ENCODE measurements at places on chromosomes 1 and 21.

DNA sequence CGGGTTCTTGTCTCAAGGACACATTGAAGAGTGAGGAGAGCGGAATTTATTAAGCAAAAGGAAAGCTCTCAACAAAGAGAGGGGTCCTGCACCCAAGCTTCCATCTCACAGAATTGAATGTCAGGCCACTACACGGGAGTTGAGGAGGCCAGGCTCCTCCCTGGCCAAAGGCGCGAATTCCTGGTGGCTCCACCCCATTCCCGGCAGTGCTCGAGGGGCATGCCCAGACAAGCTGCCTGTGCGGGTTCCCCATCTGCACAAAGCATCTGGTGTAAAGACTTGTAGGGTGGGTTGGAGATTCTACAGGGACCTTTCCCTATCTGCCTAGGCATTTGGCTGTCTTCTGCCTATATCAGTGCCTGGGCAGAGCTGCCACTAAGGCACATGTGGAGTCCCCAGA is 648.5 kb upstream of the PKN2 start:
- no peak for DNase-seq

GRCh38 chr1:82086739-82087138 is 286.0 kb downstream of the ADGRL2 start:
- no peak for DNase-seq

GRCh38 chr1:232844791-232845190 is 39.6 kb downstream of the MAP10 start:
- no peak for DNase-seq

- DNase-seq, result no peak
These were observed 2.0 kb downstream of the KDM4A start for GRCh38 chr1:43651902-43652301.

- DNase-seq, result no peak
These were observed 261.7 kb downstream of the MATN1 start for GRCh38 chr1:30461640-30462039.

GRCh38 chr21:43971201-43971991 is 40.7 kb upstream of the TRAPPC10 start:
- DNase-seq, result no peak

DNA sequence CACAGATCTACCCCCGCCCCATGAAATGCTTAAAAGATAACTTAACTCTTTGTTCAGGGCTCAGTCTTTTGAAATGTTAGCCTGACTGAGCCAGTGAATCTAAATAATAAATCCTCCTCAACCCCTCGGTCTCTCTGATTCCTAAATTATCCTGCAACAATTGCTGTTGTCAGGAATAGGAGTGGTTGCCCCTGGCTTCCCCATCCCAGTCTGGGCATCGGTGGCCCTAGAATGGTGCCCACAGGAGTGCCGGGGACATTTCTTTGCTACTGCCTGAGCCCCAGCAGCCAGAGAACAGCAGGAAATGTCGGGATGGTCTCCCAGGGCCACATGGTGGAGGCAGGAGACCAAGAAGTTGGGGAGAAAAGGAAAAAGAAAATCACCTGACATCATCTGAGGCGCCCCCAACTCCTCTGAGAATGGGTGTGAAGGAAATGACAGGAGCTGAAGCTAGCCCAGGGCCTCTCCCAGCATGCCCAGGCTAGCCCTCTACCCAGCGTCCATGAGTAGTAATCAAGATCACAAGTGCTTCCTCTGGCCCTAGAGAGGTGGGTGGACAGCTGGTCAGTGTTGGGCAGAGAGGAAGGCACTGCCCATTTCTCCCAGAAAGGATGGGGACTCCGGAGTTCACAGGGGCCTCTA is 1.6 kb downstream of the PADI4 start:
- no peak for DNase-seq

DNA sequence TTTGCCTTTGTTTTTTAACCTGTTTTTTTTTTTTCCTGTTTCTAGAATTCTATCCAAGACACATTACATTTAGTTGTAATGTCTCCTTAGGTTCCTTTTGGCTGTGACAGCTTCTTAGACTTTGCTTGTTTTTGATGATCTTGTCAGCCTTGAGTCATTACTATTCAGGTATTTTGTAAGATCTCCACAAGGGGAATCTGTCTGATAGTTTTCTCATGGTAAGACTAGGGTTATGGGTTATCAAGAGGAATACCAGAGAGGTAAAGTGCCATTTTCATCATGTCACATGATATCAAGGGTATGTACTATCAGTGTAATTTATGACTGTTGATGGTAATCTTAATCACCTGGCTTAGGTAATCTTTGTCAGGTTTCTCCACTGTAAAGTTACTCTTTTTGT is 99.1 kb upstream of the GFI1 start:
- DNase-seq, result no peak

DNA sequence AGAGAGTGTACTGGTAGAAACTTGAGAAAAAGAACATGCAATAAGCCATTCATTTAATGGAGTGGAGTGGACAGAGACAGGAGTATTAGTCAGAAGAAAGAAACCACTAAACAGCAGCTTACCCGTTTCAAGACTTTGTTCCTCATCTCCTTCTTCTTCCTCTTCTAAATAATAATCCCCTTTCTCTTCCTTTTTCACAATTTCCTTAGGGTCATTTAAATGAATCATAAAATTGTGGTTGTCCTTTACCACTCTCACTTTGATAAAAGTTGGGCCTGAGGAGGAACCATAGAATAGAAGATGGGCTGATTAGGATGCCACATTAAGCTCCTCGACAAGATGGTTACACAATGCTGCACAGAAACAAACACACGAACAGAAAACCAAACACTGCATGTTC is 109.6 kb downstream of the WDR3 start:
- DNase-seq, result no peak

DNA sequence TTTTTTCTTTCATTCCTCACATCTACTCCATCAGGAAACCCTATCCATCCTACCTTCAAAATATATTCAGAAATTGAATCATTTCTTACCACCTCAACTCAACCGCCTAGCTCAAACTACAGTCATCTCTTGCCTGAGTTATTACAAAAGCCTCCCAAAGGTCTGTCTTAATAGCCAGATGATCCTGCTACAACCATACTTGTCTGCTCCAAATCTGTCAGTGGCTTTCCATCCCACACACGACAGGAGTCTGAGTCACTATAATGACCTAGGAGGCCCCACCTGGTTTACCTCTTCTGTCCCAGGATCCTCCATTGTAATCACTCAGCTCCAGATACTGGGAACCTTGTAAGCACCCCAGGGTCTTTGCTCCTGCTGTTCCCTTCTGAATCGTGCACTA is 37.1 kb upstream of the IL12RB2 start:
- no peak for DNase-seq

GRCh38 chr1:151504759-151505158 is 6.4 kb upstream of the CGN start:
- DNase-seq, result no peak

DNA sequence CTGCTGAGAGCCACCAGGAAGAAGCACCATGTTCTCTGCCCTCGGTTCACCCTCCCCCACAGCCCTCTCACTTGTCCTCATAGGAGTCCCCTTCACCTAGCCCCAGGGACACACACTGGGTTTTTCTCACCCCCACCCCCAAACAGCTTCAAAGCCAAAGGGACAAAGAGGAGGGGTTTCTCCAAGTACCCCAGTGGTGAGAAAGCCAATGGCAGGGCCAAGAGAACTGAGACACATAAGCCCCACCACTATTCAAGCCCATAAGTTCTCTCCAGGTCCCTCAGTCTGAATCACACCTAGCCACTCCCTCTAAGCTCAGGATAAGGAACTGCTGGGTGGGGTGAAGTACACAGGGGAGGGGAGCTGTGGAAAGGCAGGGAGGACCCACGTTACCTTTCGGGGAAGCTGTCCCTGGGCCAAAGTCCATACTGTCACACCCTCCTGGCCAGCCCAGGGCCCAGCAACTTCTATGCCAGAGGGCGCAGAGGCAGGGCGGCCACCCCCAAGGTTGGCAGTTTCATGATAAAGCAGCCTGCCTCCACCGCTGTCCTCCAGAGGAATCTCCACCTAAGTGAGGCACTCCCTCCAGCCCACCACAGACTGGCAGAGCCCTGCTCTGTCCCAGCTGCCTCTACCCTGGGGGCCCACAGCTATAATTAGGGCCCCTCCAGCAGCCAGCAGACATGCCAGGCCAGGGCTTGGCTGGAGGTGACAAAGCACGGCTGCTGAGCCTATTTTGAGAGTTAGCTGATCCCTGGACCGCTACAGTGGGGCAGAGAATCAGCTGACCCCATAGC is 39.0 kb upstream of the PPP1R15B start:
- no peak for DNase-seq

DNA sequence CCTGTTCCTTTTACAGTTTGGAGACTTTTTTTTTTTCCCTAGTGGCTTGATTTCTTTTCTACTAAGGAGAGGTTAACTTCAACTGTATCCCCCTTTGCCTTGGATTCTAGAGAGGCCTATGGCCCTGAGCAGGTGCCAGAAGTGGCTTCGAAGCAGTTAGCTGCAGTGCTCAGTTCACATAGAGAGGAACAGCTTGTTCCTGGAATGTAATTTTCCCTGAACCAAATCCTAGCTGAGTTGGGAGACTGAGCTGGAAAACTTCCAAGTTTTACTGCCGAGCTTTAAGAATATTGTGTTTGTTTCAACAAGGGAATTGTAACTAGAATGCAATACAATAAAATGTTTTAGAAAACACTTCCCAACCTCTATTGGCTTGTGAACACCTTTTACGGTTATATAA is 17.5 kb downstream of the RD3 start:
- DNase-seq, result peak; percentile 25

DNA sequence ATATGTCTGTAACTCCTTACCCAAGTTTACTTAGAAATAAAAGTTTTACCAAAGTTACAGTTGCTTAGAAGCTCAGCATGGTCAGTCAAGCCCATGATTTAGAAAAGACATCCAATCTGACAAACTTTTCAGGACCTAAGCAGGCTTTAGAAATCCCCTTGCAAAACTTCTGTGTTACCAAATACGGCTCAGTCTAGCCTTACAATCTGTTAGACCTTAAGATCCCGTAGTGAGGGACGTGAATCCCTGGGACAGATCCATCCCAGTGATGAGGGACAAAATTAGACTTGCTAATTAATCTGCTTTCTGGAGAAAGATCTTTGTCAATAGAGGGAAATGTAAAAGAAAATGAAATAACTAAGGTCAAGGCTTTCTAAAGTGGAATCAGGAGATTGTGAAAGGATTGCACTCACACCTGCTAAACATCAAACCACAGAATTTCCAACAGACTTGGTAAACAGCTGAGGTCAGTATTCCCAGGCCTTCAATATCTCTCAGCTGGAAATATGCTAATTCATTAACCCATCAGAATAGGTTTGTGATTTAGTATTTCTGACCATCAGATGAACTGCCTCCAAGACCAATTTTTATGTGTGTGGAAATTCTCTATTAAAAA is 375.3 kb downstream of the DUSP10 start:
- no peak for DNase-seq

DNA sequence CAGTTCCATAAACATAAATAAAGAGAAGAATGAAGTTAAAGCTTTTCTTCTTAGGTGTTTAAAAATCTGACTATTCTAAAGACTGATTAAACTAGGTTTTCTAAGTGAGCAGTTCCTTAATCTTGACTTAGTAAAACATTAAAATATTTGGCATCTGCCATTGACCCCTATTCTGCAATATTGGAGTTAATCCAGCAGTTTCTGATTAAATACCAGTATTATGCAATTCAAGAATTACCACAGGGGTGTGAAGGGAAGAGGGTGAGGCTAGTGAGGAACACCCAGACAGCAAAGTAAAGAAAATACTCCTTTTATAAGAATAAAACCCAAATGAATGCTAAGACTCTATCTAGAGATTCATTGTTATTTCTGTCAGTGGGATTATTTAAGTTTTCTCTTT is 40.9 kb downstream of the CLIC4 start:
- no peak for DNase-seq

All from NCI-H345 (cell line).